SW480 (cell line): ENCODE measurements at places on chromosomes 5 and 9.
A peak's percentile ranks its signal among the peaks of the same experiment; 100 is the strongest.

DNA sequence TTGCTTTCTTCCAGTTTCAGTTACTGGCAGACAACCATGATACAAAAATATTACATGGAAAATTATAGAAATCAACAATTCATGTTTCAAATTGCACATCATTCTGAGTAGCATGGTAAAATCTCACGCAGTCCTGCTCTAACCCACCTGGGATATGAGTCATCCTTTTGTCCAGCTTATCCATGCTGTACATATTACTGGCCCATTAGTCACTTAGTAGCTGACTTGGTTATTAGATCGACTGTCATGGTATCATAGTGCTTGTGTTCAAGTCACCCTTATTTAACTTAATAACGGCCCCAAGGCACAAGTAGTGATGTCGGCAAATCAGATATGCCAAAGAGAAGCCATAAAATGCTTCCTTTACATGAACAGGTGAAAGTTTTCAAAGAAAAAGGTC lies 41.2 kb downstream of the NADK2 start:
- no peak for DNase-seq

- peak; percentile 52 for DNase-seq
These were observed 89.8 kb downstream of the NTRK2 start for GRCh38 chr9:84759300-84759750.

- no peak for DNase-seq
These were observed 19.6 kb upstream of the TNFAIP8 start for GRCh38 chr5:119336262-119336661.

DNA sequence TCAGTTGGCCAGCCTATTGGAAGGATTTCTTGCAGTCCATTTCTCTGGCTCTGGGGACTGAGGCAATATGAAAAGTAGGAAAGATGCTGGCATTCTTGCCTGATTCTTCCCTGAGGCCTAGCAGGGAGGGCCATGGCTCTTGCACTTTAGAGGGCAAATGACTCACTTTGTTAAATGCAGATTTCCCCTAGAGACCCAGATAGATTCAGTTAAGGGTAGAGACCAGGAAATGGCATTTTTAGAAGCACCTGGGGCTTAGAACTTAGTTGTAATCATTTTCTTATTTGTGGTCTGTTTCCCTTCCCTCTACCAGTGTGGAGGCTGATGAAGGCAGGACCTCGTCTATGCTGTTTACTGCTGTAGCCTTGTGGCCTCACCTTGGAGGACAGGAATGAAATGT lies 112.8 kb upstream of the NR3C1 start:
- DNase-seq = no peak

- DNase-seq = no peak
These were observed 320.3 kb downstream of the ACTL7B start for GRCh38 chr9:108535526-108535925.

GRCh38 chr9:12817702-12818101 lies 42.9 kb downstream of the LURAP1L start:
- DNase-seq = peak; percentile 83

- no peak for DNase-seq
These were observed 192.5 kb upstream of the ZNF462 start for GRCh38 chr9:106670418-106670817.

GRCh38 chr9:11702548-11702947 lies 990.6 kb upstream of the TYRP1 start:
- DNase-seq = no peak

DNA sequence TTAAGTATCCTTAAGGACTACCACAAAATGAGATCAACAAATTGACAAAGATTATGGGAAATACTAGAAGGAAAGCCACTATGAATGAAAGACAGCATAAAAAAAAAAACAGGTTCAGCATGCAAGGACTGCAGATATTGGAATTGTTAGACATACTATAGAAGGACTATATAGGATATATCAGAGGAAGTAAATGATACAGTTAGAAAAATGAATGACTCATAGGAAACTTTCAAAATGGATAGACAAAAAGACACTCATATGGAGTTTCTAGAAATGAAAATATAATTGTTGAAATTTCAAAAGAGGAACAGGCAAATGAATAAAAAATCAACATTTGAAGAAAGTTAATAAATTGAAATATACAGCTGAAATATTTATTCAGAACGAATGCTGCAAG lies 180.6 kb downstream of the PLK2 start:
- no peak for DNase-seq

- DNase-seq = no peak
These were observed 288.6 kb upstream of the C9orf72 start for GRCh38 chr9:27861887-27862286.

DNA sequence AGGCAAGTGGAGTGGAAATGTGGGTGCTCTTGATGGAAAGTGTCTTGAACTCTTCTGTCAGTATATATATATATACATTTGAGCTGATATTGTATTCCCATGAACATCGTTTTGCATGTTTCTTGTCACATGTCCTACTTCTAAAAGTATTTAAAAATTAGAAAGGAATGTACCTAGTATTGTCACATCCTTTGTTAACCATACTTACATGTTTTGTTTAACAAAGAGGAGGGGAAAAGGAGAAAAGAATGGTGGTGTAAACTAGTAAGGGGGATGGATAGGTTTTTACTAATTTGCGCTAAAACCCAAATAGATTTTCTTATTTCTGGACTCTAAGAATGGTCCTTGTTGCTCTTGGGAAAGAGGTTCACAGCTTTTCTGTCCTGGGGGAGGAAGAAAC lies 181.7 kb downstream of the GOLPH3 start:
- DNase-seq = no peak

GRCh38 chr9:100111235-100111634 lies 12.2 kb downstream of the INVS start:
- no peak for DNase-seq

DNA sequence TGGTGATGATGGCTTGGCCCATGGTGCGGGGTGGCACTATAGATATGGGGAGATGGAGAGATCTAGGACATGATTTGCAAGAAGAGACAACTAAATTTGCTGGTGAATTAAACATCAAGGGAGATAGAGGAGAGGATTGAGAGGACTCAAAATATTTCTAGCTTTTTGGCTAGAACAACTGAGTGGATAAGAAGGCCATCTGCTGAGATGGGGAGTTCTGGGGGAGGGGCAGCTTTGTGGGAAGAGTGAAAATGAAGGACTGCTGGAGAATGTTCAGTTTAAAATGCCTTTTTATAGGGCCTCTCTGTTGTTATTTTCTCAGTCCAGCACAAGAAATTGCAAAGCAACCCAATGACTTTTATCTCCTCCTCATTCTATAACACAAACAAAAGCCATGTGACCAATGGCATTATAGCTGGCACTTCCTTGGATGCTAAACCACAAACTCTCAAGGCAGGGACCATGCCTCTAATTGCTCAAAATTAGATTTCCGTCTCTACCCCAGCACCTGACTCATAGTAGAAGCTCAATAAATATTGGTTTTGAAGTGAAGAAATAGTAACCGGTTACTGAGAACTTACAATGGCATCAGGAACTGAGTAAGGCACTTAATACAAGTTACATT lies 29.8 kb downstream of the JAKMIP2 start:
- DNase-seq = no peak

DNA sequence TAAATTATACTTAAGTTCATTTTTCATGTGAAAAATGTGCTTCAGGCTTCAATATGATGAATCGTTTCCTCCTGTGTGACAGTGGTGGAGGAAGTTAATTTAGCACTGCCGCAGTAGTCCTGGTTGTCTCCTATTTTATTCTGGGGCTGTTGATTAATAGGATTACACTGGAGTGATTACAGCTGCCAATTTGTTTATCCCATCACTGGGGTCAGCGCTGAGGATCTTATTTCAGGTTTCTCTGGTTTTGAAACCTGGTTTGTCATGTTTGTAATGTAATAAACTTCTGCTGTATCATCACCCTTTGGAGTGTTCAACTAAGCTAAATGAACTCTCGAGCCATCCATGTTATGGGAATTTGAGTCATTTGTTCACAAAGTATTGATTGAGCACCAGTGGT lies 241.7 kb upstream of the KCNN2 start:
- no peak for DNase-seq

- DNase-seq = no peak
These were observed 353.6 kb downstream of the DEPDC1B start for GRCh38 chr5:60346393-60346792.

DNA sequence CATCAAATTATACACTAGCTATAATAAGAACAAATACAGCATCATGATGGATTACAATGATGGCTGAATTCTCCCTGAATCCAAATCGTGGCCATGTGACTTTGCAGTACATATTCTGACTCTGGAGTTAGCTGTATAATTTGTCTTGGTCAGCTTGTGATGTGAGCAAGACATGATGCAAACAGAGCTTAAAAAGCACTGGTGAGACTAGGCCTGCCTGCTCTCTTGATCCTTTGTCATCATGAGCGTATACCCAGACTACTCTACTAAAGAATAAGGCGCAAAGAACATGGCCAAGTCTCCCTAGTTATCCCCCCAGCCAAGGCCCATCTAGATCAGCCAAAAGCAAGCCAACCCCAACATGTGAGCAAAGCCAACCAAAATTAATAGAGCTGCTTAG lies 34.7 kb upstream of the IFNE start:
- DNase-seq = no peak

DNA sequence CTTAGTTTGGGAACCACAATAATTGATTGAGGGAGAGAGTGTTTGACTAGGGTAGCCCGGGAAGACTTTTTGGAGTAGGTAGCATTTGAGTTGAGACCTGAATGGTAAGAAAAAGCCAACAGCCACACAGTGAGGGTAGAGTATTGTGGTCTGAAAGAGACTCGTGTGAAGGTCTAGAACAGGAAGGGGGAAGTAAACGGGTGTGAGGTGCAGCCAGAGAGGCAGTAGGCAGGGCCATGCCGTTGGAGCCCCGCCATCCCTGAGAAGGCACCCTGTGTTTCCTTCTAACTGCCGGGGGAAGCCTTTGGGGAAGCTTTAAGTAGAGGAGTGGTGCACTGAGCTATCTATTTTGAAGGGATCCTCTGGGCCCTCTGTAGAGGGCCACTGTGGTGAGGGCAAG lies 3.5 kb upstream of the F2RL2 start:
- no peak for DNase-seq

DNA sequence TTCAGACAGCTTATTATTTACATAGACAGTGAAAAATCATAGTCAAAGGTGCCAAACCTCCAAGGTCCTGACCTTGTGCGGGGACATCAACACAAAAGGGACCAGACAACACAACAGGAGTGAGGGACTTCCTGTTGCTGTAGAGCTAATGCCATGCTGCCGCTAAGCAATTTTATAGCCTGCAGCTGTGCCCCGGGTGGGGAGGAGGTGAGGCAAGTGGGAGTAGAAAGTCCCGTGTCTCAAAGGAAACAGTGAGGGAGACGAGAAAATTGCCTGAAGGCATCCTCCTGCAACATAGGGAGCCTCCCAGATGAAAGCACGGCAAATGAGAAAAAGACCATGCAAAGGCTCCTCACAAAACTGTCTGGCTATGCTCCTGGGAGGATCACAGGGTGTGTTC lies 58.8 kb downstream of the CAAP1 start:
- DNase-seq = no peak

DNA sequence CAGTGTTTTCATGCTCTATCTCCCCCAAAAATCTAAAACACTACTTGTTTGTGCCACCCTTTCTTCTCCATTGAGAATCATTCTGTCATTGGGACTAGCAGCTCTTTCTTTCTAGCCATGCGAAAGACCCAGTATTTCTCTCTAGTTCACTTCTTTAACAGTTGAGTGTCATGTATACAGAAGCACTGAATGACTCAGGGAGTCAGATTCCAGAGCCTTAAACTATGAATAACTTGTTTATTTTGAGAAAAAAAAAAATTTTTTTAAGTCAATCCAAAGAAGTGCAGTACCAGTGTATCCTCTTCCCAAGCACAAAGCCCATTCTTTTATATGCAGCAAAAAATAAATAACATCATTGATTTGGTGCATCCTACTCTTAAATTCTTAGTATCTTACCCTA lies 415.4 kb upstream of the GRAMD2B start:
- DNase-seq = no peak

GRCh38 chr5:100546001-100546400 lies 10.8 kb downstream of the FAM174A start:
- no peak for DNase-seq

- DNase-seq = no peak
These were observed 46.6 kb downstream of the MVB12B start for GRCh38 chr9:126373241-126373640.

- DNase-seq = no peak
These were observed 118.1 kb downstream of the PRDM6 start for GRCh38 chr5:123207081-123207537.

DNA sequence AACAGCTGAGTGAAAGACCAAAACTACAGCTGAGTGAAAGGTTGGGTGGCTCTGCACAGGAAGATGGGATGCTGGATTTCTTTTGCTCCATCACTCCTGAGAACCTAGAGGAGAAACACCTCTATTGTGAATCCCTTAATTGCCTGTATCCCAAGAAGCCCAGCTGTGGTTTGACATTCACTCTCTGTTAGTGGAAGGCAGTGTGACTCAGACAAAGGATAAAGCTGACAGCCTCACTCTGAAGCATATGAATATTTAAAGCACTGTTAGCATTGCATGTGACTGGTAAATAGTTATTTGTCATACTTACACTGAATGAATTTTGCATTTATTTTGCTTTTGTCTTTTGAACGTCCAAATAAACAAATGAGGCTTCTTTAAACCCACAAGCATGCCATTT lies 367.1 kb upstream of the RIOK2 start:
- peak; percentile 21 for DNase-seq

GRCh38 chr5:112245656-112246055 lies 173.4 kb downstream of the EPB41L4A start:
- DNase-seq = no peak

- no peak for DNase-seq
These were observed 122.9 kb upstream of the GRAMD2B start for GRCh38 chr5:126300293-126300692.

DNA sequence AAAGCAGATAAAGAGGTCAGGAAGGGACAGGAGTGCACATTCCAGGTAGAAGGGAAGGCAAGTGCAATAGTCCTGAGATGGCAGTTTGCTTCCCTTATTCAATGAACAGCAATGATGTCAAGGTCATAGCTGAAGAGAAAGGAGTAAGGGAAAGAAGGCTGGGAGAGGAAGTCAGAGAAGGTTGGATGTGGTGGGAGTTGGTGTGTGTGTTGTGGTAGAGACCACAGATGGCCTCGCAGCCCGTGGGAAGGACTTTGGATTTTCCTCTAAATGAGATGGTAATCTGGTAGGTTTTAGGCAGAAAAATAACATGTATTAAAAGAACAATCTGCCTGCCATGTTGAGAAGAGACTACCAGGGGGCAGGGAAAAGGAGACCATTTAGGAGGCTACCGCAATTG lies 25.1 kb upstream of the LPAR1 start:
- no peak for DNase-seq

- DNase-seq = no peak
These were observed 16.8 kb downstream of the GLDC start for GRCh38 chr9:6628704-6629103.

GRCh38 chr5:124746916-124747790 lies 714 bp upstream of the ZNF608 start:
- peak; percentile 98 for DNase-seq

- no peak for DNase-seq
These were observed 767.4 kb upstream of the CDH10 start for GRCh38 chr5:25412116-25412661.
